ENCODE measurements at places on chromosomes 7 and 10.

GRCh38 chr7:98872328-98872924 is 2.6 kb upstream of the TMEM130 start:
- no peak for DNase-seq

- no peak for DNase-seq
Observed at GRCh38 chr7:45416846-45417245, 157.3 kb upstream of the ADCY1 start.

DNA sequence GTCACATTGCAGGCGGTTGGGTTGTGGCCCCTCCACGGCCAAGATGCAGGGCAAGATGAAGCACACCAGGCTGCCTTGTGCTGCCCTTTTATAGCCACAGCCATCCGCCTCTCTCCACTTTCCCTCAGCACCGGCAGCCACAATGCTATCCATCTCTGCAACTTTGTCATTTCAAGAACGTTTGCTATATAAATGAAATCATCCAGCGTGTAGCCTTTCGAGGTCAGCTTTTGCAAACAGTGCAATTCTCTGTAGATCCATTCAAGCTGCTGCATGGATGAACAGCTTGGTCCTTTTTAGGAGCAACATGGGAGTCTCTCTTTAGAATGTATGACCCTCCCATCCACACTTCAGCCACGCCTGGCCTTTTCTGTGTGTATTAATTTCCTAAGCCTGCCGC is 6.4 kb upstream of the IL15RA start:
- no peak for DNase-seq

DNA sequence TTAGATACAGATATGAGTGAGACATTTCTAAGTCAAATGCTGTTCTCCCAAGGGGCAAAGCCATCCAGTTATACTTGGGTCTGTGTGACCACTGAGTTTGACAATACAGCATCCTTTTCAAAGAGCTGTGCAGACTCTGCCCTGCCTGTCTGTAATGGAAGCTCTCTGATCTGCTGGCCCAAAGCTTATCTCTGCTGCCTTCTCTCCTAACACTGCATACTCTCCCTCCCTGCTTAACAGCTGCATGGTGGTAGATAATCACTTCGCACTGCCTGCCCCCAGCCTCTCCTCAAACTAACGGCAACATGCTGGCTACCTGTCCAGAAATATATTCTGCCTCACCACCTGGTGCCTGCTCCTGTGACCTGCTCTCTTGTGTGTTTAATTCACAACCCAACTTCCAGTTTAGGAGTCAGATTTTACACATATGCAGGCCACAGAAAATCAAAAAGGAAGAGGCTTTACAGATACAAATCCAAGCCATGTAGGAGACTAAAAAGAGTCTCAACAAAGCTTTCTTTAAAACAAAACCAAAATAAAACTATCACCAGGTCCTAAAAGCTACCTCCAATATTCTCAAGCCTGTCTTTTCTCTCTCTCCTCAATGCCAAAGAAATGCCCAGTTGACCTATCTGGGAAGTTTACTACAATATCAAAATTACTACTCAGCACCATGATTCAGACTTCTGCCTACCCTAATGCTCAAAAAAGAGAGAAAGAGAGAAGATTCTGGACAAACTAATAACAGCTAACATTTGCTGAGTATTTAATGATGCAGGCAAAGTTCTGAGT is 145.6 kb downstream of the RELN start:
- no peak for DNase-seq

- DNase-seq: no peak
Observed at GRCh38 chr10:76112826-76113150, 681.4 kb downstream of the LRMDA start.

DNA sequence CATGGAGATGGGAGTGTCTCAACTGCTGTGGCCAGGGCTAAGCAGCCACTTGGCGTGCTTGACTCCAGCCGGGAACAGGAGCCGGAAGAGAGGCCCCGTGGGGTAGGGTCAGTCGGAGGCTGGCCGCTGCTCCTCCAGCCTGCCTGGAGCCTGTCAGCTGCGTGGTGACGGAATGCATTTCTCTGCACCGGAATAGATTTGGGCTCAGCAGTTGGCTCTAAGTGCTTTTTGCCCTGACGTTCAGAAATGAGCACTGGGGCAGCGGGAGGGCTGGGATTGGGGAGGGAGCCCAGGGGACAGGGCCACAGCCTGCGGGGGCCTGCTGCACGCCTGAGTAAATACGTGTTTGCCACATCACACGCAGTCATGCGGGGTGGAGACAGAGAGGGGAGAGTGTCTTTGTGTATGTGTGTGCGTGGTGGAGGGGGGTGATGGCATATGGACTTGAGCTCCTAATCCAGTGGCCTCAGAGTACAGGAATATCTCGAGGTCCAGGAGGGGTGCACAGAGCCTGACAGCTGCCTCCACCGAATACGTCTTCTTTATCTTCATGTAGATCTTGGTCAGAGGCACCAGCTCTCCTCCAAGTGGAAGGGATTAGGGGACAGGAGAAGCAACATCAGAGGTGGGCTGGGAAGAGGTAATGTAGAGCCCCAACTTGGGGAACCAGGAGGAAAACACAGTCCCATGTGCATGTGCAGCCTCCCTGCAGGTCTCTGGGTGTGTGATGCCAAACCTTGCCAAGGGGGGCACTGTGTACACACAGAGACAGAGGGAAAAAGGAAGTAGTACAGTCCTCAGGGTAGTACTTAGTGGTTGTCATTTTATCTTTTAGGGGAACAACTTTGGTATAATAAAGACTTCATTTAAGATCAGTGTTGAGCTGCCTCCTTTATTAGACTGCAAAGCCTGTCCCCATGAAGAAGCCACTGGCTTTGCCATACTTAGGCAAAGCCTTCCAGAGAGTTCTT is 151.4 kb downstream of the CDH23 start:
- DNase-seq: peak; percentile 59

DNA sequence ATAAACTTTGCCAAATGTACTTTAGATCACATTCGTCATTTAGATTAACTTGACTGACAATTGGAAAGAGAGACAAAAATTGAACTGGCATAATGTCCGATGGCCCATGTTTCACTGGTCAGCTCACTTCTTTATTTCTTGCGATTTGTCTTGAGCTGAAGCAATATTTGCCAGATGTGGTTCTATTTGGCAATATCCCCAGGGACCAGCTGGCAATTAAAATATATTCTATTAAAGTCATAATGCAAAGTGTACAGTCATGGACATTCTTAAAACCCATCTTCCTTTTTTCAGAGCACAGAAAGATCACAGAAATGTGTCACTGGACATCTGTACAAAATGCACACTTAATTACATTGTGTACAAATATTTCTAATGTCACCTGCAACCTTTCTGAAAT is 26.3 kb downstream of the NEBL start:
- no peak for DNase-seq

GRCh38 chr7:1446620-1447032 is 12.6 kb downstream of the MICALL2 start:
- DNase-seq: no peak

DNA sequence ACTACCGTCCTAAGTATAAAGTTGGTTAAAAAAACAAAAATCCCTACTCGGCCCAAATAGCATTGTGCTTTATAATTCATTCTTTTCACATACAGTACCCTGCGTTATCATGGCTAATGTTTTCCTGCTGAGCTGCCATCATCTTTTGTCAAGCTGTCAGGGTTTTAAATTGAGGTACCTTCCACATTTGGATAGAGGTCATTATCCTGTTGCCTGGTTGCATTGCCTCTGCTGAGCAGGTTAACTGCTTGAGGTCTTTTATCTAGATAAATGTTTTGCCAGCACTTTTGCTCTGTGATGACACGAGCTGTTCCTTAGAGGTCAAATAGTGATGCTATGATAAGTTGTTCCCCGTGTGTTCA is 94.4 kb upstream of the FZD1 start:
- DNase-seq: no peak

GRCh38 chr7:17829001-17829400 is 111.3 kb downstream of the SNX13 start:
- no peak for DNase-seq

DNA sequence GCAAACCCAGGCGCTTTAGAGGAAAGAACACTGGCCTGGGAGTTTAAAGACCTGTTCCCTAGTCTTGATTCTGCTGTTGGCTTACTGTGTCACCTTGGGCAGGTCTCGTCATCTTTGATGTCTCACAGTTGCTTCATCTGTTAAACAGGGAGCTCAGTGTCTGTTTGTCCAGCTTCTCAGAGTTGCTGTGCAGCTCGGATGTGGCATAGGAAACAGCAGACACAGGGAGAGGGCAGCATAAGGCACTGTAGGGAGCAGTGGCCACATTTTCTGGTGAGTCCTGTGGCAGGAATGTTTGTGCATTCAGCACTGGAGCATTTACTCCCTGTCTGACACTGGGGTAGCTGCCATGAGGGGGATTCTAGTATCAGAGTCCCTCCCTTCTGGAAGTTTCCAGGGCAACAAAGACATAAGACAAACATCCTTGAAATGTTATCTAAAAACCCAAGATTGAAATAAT is 2.0 kb downstream of the REPIN1 start:
- no peak for DNase-seq

DNA sequence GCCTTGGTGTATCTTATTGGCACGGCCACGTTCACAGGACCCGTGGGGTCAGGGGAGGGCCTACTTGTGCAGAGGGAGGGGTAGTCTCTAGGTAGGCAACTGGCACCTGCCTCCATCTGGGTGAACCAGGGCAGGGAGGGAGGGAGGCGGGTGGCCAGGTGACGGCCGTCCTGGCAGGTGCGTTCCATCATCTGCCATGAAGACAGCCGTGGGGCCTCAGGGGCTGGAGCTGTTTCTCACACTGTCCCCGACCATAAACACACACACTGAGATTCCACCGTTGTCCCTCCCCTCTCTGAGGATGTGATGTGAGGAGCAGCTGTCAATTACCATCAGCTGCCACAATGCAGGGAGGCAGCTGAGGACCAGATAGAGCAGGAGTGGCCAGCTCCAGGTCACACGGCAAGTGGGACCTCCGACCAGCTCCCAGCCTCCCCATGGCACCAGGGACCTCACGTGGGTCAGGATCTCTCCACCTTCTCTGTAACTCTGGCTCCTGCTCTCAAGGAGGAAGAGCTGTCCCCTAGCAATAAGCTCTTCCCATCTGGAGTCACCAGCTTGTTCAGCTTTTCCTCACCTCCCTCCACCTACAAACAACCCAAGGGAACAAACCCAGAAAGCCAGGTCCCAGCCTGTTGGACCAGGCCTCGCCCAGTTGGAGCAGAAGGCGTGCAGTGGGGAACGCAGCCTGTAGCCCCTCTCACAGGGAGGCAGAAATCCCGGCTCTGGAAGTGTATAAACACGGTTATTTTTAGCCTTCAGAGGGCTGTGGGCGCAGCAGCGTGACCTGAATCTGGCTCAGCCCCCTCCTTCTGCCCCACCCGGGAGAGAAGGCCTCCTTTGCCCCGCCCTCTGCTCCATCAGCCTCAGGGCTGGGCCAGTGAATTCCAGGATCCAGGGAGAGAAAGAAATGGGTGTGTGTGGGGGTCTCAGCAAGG is 33.1 kb downstream of the ZMIZ1 start:
- DNase-seq: no peak

DNA sequence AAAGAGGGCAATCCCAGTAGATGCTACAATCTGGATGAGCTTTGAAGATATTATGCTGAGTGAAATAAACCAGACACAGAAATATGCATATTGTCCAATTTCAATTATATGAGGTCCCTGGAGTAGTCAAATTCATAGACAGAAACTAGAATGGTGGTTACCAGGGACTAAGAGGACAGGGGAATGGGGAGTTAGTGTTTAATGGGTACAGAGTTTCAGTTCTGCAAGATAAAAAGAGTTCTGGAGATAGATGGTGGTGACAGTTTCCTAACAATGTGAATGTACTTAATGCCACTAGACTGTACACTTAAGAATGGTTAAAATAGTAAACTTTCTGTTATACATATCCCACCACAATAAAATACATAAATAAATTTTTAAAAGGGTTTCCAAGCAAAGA is 236.6 kb downstream of the ELMO1 start:
- DNase-seq: no peak

DNA sequence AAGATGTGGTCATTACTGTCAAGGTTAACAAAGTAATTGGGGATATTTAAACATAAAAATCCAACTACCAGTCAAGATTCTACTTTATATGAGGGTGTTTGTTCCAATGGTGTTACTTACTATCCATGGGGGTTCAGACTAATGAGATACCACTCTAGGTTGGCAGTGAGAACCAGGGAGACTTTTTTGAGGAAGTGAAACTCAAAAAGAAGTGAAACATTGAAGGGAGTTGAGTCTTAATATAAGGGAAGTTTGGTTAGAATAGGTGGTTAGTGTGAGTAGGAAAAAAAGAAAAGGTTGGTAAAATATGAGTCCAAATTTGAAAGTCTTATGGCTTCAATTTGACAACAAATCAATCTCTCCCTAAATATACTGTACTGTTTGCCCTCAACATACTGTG is 123.6 kb upstream of the ANK3 start:
- no peak for DNase-seq

DNA sequence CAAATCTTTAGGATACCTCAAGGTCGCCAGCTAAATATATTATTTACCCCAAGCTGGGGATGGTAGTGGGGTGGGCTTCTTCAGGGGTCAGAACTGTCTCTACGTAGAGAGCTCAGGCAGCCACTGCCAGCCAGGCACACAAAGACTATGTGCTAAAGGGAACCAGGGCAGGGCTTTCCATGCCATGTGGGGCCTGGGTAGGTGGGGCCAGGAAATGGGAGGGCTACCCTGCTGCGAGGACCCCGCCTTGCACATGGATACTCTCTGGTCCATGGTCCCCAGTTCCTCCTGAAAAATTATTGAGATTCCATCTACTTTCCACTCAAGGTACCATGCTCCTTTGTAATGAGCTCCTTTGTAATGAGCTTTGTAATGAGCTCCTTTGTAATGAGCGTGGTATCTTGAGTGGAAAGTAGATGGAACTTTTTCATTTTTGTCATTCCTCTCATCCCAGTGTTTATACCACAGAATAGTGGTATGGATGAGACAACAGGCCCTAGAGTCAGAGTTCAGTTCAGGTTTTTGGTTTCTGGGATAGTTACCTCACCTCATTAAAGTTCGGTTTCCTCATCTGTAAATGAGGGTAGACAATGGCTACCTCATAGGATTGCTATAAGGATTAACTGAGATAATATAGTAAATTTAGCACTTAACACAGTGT is 5.8 kb downstream of the SYNPO2L start:
- DNase-seq: no peak

DNA sequence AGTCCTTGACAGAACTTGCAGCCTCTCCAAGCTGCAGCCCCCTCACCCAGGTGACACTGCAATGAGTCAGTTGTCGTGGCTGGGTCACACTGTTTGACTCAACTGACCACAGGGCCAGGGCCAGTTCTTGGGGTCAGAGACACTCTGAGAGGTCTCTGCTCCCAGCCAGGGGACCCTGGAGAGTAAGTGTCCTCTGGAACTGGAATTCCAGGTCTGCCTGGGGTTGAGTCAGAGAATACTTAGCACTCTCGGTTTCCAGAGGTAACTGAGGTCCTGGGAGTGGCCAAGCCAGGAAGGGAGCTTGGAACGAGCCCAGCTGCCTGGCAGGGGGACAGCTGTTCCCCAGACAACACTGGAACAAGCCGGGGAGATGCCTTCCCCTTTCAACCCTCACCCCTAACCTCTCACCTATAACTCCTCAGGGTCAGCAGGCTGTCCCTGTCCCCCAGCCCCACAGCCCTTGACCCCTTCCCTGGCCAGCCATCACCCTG is 2.2 kb upstream of the MYL10 start:
- DNase-seq: no peak

- DNase-seq: no peak
Observed at GRCh38 chr10:82240408-82240807, 365.4 kb downstream of the NRG3 start.

- peak; percentile 73 for DNase-seq
Observed at GRCh38 chr7:43362652-43363034, 220.3 kb upstream of the STK17A start.

- no peak for DNase-seq
Observed at GRCh38 chr10:47111329-47111862, 188.6 kb upstream of the GDF10 start.

All from mesothelial cell of epicardium (in vitro differentiated cells).